ENCODE measurements at places on chromosomes 12 and 14.

GRCh38 chr12:106919910-106920544, 35.7 kb upstream of the TMEM263 start:
- no peak for DNase-seq

- no peak for DNase-seq
Measured at GRCh38 chr14:93025055-93025454, 90.7 kb downstream of the ITPK1 start.

DNA sequence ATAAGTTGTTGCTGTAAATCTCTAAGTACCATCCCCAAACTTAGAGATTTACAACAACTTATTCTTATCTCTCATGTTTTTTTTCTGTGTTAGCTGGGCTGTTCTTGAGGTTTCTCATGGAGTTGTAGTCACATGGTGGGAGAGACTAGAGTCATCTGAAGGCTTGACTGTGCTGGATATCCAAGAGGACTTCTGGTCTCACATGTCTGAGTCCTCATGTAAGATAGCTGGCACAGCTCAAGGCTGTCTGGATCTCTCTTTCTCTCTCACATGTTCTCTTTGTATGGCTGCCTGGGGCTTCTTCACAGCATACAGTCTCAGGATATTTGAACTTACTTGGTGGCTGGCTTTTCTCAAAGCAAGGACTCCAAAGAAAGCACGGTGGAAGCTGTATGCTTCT, 63.8 kb downstream of the DACT1 start:
- DNase-seq = no peak

- DNase-seq = no peak
Measured at GRCh38 chr14:55077170-55078151, 26.0 kb downstream of the MAPK1IP1L start.

DNA sequence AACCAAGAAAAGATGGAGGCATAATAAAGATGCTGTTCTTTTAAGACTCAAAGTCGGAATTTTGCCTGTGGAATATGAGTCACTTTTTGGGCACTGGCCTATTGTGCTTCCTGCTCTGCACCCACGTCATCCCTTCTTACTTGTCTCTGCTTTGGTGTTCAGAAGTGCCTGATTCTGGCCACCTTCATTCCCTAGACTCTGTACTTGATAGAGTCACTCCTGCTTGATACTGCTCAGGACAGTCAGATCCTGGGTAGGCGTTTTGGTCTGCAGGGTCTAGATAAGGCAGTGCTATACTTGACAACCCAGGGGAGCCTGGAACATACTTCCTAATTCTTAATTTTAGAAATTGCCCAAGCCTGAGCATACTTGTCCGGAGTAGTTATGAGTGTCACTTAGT, 1.9 kb downstream of the LRRK2 start:
- no peak for DNase-seq

- no peak for DNase-seq
Measured at GRCh38 chr14:67396381-67396970, 15.5 kb downstream of the PLEK2 start.

DNA sequence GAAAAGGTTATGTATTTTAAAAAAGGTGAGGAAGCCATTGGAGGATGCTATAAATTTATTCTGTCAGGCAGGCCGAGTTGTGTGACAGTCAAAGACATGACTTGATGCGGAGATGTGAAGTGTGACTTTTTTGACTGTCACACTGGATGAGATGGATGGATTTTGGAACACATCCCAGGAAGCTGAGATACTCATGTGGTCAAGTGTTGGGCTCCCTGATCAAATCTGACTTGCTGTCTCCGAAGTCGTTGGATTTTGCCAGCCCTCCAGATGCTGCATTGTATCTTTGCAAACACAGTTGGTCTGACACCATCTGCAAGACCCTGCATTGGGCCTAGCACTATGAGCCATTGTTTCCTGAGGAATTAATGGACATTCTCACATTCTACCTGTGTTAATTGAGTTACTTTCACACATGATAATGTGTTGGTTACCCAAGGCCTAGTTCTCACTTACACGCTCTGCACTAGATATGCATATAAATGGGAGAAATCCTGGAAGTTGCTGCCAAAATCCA, 204.0 kb upstream of the PRKD1 start:
- no peak for DNase-seq

DNA sequence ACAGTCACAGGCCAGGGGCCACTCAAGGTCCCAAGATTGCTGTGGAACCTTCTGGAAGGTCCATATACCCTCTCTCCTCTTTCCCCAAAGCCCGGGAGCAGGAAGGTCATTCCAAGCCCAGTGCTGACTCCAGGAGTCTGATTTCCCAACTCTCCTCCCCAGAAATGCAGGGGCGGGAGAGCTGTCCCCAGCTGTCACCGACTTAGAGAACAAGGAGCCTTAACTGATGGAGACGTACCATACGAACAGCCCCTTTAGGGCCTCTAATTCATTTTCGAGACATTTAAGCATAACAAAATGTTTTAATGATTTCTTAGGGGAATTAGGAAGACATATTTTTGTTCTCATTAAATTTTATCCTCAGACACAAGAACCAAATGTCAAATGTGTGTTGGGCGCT, 99.2 kb downstream of the PHETA1 start:
- no peak for DNase-seq

- DNase-seq = no peak
Measured at GRCh38 chr12:126487431-126487980, 1422.3 kb downstream of the AACS start.

GRCh38 chr12:26719852-26720251, 113.1 kb downstream of the ITPR2 start:
- no peak for DNase-seq

DNA sequence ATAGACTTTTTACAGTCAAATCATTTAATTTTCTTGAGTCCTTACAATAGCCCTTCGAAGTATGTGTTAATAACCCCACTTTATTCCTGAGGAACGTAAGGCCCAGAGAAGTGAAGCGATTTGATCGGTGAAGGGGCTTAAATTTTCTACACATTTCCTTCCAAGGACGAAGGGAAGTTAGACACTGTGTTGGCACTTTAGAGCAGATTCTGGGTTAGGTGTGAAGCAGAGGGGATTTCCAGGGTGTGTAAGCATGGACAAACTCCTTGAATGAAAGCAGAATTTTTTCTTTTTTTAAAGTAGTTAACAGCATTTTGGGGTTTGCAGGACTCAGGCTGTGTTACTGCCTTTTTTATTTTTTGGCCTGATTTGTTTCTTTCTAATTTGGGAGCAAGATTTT, 38.9 kb downstream of the PRORP start:
- no peak for DNase-seq

DNA sequence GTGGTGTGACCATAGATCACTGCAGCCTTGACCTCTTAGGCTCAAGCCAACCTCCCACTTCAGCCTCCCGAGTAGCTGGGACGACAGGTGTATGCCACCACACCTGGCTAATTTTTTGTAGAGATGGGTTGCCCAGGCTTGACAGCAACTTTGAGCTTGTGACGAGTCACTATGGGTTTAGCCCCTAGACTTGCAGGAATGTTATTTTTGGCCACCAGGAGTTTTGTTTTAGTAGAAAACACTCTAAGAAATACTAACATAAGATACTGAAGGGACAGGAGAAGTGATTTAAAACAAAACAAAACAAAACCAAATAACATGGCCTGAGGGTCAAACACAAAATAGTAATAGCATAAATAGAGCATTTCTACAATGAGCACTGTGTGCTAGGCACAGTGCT, 26.4 kb downstream of the SETD3 start:
- DNase-seq = no peak

DNA sequence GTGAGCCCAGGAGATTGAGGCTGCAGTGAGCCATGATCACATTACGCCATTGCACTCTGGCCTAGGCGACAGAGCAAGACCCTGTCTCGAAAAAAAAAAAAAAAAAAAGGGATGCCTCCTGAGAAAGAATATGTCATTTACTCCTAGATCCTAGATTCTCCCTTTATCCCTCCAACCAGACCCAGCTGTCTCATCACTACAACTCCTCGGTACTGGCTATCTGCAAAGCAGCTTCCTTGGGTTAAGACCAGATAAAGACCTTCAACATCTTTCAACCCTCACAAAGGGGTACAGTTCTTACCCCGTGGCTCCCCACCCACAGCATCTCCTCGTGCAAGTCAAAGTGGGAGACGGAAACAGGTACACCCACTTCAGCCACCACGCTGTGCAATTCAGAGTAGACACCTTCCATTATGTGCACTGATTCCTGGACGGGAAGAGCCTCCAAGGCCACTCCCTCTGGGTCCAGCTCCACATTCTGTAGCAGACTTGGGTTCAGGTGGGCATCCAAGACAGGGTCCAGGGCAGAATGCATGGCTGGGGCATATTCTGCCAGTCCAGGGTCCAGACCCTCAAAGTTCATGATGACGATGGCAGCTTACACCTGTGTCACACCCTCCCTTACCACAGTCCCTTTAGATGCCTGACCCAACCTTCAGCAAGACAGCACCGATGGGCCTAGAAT, 1.1 kb downstream of the PAN2 start:
- DNase-seq = no peak

DNA sequence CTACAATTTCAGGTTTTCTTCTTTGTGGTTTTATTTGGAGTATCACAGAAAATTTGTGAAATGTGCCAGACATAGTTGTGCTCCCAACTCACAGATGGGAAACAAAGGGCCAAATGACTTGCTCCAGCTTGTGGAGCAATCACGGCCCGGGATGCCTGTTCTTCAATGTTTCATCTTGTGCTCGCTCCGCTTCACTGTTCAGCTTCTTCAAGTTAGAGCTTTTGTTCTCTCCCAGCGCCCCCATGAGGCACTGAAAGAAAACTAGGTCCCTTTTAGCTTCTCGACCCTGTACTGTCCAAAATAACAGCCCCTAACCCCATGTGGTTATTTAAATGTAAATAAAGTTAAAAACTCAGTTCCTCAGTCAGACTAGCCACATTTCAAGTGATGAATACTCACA, 187.9 kb upstream of the STXBP6 start:
- no peak for DNase-seq

DNA sequence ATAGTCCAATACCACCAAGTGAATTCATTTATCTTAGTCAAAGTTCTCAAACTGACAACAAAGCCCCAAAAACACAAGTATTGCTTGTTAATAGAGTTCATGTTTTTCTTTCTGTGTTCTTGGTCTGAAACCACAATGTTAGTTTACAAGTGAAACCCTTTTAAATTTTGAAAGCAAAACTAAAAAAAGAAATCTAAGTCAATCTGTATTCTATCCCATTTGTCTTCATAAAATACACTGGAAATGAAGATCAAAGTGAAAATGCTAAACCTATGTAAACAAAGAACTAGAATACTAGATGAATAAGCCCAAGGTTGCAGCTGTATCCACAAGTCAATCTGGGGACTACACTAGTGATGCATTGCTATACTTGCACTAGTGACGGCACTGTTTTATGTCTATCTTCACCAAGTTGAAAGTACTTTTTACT, 10.4 kb downstream of the MAP4K5 start:
- DNase-seq = no peak

GRCh38 chr12:62256408-62257096, 3.7 kb upstream of the USP15 start:
- DNase-seq = no peak

DNA sequence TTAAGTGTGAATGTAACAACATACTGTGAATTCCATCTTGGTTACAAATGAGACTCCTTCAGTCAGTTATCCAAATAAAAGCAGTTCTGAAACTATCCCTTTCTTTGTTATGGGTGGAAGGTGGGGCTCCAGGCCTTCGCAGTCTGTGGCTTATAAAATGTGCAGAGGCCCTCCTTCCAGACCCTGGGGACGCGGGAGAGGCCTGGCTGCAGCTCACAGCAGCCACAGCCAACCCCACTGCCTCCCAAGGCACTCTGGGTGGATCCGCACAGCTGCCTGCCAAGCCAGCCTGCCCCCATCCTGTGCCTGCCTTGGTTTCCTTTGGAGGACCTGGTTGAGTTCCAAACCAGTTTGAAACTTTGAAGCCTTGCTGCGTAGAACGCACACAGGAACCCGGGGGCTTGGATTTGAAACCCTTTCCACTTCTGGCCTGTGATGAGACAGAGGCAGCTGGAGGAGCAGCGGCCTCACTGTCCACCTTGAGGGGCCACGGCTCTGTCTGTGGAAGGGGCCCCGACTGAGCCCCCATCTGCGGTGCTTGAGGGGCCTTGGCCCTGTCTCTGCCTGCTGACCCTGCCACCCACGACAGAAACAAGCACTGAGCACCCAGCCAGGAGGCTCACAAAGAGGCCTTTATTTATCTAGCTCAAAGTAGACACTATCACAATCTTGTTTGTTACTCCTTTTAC, 30.4 kb downstream of the CCNK start:
- no peak for DNase-seq

DNA sequence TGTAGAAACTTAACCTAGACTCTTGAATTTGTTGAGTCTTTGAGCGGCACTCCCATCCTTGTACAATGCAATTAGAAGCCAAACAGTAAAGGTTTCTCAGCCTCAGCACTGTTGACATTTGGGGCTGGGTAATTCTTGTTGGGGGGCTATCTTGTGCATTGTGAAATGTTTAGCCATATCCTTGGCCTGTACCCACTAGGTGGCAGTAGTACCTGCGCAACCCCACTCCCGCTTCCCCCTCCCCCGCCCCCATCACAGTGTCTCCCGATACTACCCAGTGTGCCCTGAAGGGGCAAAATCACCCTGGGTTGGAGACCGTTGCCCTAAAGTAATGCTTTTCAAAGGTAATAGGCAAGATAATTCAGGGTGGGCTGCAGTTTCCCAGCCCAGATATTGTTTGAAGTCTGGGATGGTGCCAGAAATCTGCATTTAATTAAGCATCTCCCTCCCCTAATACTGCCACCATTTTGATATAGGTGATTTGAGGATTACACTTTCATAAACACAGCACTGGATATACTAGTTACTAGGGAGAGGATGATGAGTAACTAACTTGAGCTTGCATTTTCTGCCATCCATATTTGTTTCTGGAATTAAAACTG, 1.8 kb downstream of the COX6A1 start:
- DNase-seq = no peak

DNA sequence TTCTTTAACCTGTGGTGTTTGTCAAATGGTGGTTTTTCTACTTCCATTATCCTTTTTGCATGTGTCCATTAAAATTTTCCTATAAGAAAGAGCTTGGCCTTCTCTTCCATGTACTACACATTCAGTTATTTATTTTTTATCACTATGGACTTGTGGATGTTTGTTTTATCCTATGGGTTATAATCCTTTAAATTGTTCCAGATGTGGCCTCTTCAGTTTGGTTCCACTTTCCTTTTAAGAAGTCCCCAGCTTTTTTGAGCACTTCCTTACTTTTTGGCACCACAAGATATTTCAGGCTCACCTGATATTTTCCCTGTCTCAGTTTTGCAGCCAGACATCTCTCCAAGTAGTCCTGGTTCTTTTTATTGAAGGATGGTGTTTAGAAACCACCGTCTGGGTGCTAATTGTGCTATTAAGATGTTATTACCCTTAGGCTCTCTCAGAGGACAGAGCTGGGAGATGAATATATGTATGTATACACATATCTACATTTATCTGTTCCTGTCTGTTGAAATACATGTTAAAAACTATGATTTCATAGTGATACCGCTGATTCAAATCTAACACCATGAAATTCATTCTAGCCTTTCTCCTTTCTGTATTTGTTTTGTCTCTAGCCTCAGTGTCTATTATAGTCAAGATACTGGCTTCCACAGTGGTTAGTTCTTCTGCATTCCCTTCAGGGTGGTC, 408.5 kb upstream of the RGS6 start:
- DNase-seq = no peak

- DNase-seq = no peak
Measured at GRCh38 chr14:50559990-50560930, at the start of gene ATL1. Gene ATL1 (plus strand): TSS chr14:50560145. CDS start chr14:50560266, 121 bp downstream.

Measured in NCI-H1436 treated with DMSO at 0.1 percent for 48 hours (cell line).